ENCODE measurements at places on chromosomes 11 and 22. TPM values are rescaled to one million over a fixed set of nuclear protein-coding genes. Genes with fewer than 3 reads are reported as not detected.

CCDC15 gene
- total RNA-seq: 0.97 TPM

OR4C46 gene
- not detected for total RNA-seq

UBQLNL gene
- total RNA-seq: not detected

SYCE3 gene
- total RNA-seq: not detected

SLC25A18 gene
- total RNA-seq: 0.16 TPM

AIFM3 gene
- not detected for total RNA-seq

KCNQ1 gene
- total RNA-seq: 2.1 TPM

MS4A4A gene
- total RNA-seq: not detected

GPR83 gene
- total RNA-seq: not detected

CPT1B gene
- total RNA-seq: 1.8 TPM

DNAJB7 gene
- not detected for total RNA-seq

EIF3L gene
- 441 TPM for total RNA-seq

TMEM86A gene
- total RNA-seq: 0.54 TPM

SLC15A3 gene
- 16.0 TPM for total RNA-seq

EFCAB6 gene
- total RNA-seq: 0.65 TPM

B4GALNT4 gene
- total RNA-seq: 2.3 TPM

P4HA3 gene
- total RNA-seq: 8.1 TPM

ACRV1 gene
- total RNA-seq: not detected

SLC1A2 gene
- 0.81 TPM for total RNA-seq

MMP8 gene
- total RNA-seq: not detected

C11orf52 gene
- 0.65 TPM for total RNA-seq

SPI1 gene
- total RNA-seq: not detected

PHOX2A gene
- not detected for total RNA-seq

TMPRSS5 gene
- total RNA-seq: not detected

FOSL1 gene
- total RNA-seq: 37.7 TPM

HTR3B gene
- total RNA-seq: not detected
